ENCODE measurements at places on chromosomes 7 and 10. TPM values are rescaled to one million over a fixed set of nuclear protein-coding genes. Genes with fewer than 3 reads are reported as not detected.

Gene ADIRF
- total RNA-seq, result 1,405 TPM

Gene CDHR1
- total RNA-seq, result not detected

Gene CAMK1D
- total RNA-seq, result 8.8 TPM

Gene PDE6C
- total RNA-seq, result not detected

Gene OR13A1
- total RNA-seq, result not detected

Gene ANKRD61
- 0.44 TPM for total RNA-seq

Gene FBXL13
- total RNA-seq, result 0.88 TPM

Gene ACTL6B
- not detected for total RNA-seq

Gene NEUROD6
- not detected for total RNA-seq

Gene HYAL4
- total RNA-seq, result not detected

Gene PNLIPRP2
- not detected for total RNA-seq

Gene ENTPD1
- 19.1 TPM for total RNA-seq

Gene RBP3
- not detected for total RNA-seq

Gene PPP1R9A
- total RNA-seq, result 10.6 TPM

Gene CPA2
- total RNA-seq, result not detected

Gene BAMBI
- total RNA-seq, result 1.1 TPM

Gene CALML5
- total RNA-seq, result not detected

Gene CDK6
- 21.4 TPM for total RNA-seq

Gene TMEM139
- 0.66 TPM for total RNA-seq

Gene CHN2
- total RNA-seq, result 19.4 TPM

Gene PDE1C
- 1.3 TPM for total RNA-seq

Gene GIMAP4
- total RNA-seq, result 43.9 TPM

Gene CSTF2T
- 22.2 TPM for total RNA-seq

Gene TMEM236
- total RNA-seq, result 3.2 TPM

Gene PKD2L1
- total RNA-seq, result not detected

Gene RBP4
- total RNA-seq, result 1,485 TPM

Gene ANKRD22
- not detected for total RNA-seq

Gene CADPS2
- total RNA-seq, result 27.9 TPM

Gene TBXAS1
- total RNA-seq, result 128 TPM

Gene R3HCC1L
- 21.1 TPM for total RNA-seq
